ENCODE measurements at places on chromosomes 2 and 18.

- DNase-seq: no peak
These were observed 138.8 kb upstream of the ITGA6 start for GRCh38 chr2:172288603-172289002.

GRCh38 chr2:118223992-118224894 is 136.0 kb downstream of the INSIG2 start:
- no peak for DNase-seq

- no peak for DNase-seq
These were observed 108.5 kb upstream of the CYRIA start for GRCh38 chr2:16774091-16774490.

GRCh38 chr2:31078579-31079105 is 59.6 kb downstream of the GALNT14 start:
- DNase-seq: no peak

GRCh38 chr18:10562773-10563160 is 36.9 kb downstream of the NAPG start:
- no peak for DNase-seq

- no peak for DNase-seq
These were observed 311.6 kb downstream of the STK39 start for GRCh38 chr2:167935803-167936110.

DNA sequence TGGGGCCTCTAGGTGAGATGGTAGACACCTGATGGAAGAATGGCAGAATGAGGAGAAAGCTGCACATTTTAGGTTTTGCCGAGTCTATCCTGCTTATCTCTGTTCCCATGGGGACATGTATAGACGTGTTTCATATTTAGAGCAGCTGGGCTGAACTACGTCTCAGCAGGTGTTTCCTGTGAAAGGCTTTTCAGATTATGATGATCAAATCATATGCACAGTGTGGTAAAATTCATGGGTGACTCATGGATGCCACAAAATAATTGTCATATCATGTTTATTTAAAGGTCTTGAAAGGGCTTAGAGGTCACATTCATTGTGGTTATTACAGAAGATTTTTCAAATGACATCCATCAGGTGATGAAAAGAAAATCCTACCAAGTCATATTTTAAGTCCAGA is 90.5 kb downstream of the ICOS start:
- DNase-seq: peak; percentile 2

DNA sequence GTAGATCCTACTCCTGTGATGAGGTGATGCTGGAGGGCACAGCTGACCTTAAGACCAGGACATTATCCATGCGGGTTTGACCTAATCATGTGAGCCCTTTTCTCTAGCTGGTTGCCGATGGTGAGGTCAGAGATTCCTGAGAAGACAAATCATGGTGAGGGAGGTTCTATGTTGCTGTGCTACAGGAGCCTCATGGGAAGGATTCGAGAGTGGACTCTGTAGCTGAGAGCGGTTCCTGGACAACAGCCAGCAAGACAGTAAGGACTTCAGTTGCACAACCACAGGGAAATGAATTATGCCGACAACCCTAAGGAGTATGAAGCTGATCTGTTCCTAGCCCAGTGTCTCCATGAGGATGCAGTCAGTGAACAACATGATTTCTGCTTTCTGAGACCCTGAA is 80.4 kb downstream of the EPB41L3 start:
- DNase-seq: peak; percentile 98

- DNase-seq: peak; percentile 93
These were observed 253.4 kb downstream of the ETAA1 start for GRCh38 chr2:67650291-67651133.

DNA sequence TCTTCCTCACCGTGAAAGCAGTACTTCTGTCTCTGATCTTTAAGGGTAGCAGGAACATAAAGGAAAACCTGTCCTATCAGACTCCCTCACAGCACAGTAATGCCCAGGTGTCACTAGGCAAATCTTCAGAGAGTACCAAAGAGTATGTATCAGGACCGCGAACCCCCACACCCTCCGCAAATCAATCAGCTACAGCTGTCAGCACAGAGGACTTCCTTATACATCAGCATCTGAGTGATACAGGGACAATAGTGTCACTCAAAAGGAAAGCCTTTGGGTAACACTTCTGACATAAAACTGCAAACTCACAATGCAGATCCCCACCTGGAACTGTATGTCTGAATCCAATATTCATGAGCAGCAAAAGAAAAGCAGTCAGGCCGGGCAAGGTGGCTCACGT is 2.6 kb downstream of the AFG3L2 start:
- DNase-seq: no peak

DNA sequence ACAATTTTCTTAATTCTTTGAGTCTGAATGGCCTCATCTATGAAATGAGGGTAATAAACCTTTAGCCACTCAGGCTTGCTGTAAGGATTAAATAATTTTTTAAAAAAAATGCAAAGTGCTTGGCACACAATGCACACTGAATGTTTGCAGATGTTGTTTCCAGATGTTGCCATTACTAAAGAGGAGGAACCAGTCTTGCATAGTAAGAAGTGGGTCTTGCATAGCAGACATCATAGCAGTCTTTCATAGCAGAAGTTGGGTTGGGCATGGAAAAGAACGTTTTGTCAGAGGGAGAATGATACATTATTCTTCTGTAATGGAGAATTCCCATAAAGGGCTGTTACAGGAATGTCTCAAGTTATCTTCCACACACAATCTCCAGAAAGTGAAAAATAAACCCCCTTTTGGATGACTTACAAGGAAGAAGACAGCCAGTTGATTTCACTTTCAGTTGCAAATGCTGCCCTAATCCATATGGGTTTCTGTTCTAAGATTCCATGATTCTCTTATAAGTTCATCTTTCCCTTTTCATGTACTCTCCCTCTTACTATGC is 327.7 kb downstream of the SUCLG1 start:
- no peak for DNase-seq

DNA sequence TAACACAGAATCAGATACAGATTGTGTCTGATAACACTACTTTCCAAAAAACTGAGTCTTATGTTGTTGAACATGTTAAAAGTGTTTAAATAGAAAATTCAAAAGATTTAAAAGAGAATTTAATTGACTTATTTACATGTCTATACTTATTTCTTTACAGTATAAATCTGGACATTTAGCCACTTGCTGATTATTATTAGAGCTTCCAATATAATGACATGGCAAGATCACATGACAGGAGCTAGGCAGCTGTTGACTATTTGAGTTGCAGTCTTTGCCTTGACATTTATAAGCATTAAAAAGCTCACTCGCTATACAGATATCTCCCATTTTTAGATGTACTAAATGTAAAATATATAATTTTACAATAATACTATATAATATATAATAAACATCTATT is 6.4 kb upstream of the TMEFF2 start:
- DNase-seq: no peak

DNA sequence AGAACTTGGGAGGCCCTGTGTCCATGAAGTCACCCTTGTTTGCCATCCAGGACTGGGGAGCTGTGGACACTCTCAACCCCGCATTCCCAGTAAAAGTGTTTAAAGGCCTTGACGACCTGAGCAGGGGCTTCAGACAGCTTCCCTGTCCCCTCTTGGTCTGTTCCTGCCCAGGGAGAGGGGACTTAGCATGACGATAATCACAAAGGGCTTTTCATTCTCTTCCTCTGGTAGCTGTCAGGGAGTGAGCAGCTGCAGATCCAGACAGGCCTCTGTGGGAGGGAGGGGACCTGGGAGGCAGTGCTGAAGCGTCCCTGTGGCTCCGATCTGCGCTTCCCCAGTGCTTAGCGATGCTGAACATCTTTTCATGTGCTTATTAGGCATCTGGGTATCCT is 77.8 kb upstream of the HS6ST1 start:
- no peak for DNase-seq

DNA sequence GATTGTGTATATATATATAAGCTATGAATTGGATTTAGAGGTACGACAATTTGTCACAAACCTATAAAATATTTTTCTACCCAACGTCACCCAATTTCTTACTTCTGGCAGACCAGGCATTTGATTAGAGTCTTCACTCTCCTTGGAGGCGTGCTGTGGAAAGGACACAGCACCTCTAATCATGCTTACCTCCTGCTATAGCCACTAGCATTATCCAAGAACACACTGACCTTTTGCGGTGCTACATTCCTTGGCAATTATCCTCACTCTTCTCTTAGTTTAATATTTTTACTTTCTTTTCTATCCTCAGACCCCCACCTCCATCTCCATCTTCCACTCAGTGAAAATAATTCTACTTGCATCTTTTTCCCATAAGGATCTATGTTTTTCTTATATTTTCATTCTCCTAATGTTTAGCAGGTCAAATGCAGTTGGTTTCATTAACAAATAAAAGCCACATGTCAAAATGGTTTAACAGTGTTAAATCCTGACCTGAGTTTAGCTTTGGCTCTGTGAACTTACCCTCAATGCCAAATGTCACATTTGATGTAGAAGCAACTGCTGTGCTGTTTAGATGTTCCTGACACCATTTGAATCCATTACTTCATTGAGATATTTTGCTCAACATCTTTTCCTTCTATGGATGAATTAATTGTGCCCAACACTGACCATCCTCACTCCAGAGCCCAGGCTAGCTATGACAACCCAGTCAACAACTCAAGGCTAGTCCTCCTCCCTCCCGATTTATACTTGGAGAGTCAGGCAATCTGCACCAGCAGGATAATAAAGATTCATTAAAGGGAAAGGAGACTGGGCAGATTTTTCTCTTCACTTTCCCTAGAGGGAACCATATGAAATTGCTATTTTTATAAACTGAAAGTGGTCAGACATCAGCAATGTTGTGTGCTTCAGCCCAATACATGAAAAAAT is 240.5 kb downstream of the MREG start:
- DNase-seq: no peak

GRCh38 chr2:156332534-156333273 is at the start of gene NR4A2:
Gene NR4A2 (minus strand): TSS chr2:156332721. CDS start chr2:156330186, 2,535 bp downstream.
- DNase-seq: peak; percentile 69

GRCh38 chr2:1159013-1159412 is 208.4 kb downstream of the SNTG2 start:
- no peak for DNase-seq

- DNase-seq: no peak
These were observed 80.2 kb downstream of the USP40 start for GRCh38 chr2:233486357-233486756.

DNA sequence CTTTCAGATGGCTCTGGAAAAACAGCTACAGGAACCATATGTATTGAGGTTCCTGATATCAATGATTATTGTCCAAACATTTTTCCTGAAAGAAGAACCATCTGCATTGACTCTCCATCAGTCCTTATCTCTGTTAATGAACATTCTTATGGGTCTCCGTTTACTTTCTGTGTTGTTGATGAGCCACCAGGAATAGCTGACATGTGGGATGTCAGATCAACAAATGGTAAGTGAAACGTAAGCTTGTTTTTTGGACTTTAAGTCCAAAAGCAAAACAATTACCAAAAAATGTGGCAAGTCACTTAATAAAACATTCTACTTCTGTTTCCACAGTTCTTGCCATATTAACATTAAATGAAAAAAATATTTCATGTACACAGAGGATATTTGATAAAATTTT is 26.8 kb downstream of the DSG4 start:
- no peak for DNase-seq

- DNase-seq: no peak
These were observed 224.2 kb downstream of the RBM43 start for GRCh38 chr2:151037434-151037833.

DNA sequence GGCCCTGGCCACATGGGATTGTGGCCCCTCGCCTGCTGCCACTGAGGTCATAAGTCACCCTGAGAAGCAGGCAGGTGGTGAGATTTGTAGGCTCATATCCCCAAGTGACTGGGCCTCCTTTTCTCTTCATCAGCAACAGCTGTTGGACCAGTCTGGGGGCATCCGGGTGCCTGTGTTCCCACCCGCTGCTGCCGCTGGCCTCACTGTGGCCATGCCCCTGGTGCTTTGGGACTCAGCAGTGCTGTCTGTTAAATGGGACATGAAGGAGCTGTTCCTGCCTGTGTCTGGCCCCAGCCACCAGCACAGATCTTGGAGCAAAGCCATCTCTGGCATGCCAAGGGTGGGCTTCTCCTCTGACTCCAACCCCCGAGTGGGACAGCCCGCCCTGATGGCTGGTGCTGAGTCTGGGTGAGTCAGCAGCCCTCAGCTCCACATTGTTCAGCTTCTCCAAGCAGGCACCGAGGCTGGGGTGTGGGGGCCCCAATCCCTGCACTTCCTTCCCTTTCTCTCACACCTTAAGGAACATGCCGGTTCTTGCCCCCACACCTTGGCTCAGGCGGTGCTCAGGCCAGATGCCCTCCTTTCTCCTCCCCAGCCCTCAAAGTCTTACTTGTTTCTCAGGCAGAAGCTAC is 207.9 kb downstream of the GLI2 start:
- DNase-seq: no peak

DNA sequence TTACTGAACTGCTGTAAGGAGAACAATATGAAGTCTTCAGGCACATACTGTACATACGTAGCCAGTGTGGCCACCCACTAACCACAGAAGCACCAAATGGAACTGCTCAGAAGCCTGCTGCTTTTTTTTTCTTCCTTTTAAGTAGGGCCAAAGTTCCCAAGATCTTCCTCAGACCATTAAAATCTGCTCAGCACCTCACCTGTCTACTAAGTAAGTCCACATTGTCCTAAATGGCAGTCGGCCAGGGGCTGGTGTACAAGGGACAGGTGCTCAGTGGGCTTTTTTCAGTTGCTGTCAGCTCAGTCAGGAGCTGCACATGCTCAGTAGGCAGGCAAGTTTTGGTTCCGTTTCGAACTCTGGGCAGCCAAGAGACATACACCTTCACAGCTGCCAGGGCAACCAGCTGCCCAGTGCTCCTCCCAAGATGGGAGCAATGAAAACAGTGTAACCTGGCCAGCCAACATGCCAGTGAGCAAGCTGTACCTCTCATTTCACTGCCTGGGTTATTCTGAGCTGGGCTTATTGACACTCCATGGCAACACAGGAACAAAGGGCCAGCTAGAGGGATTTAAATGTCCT is 86.1 kb downstream of the ACVR1 start:
- peak; percentile 31 for DNase-seq

GRCh38 chr18:3651266-3651665 is 201.3 kb downstream of the TGIF1 start:
- no peak for DNase-seq

GRCh38 chr2:66306483-66306882 is 128.4 kb upstream of the MEIS1 start:
- no peak for DNase-seq

DNA sequence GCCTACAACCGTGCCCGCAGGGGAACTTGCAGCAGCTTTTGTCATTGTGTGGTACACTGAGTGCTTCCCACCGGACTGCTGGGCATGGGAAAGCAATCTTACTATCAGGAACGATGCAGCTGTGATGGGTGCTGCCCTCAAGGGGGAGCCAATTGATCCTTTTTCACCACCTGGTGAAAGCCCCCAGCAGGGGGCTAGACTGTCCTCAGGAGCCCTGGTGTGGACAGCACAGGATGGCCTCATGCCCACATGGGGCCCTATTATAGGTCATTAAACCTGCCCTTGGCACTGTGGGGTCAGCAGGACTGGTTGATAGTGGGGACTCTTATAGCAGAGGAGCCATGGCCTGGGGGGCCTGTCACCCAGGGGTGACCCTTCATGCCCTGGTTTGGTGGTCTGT is 172.2 kb downstream of the GLI2 start:
- no peak for DNase-seq

GRCh38 chr2:234973008-234973407 is 21.2 kb downstream of the SH3BP4 start:
- no peak for DNase-seq

GRCh38 chr2:239361311-239361642 is 39.5 kb downstream of the HDAC4 start:
- DNase-seq: no peak

GRCh38 chr18:78722929-78723710 is 256.5 kb upstream of the SALL3 start:
- no peak for DNase-seq

- DNase-seq: peak; percentile 52
These were observed 52.3 kb downstream of the HIBCH start for GRCh38 chr2:190267302-190267701.

Measured in skeletal muscle cell (primary cell).